ENCODE measurements at places on chromosomes 7 and 10.

DNA sequence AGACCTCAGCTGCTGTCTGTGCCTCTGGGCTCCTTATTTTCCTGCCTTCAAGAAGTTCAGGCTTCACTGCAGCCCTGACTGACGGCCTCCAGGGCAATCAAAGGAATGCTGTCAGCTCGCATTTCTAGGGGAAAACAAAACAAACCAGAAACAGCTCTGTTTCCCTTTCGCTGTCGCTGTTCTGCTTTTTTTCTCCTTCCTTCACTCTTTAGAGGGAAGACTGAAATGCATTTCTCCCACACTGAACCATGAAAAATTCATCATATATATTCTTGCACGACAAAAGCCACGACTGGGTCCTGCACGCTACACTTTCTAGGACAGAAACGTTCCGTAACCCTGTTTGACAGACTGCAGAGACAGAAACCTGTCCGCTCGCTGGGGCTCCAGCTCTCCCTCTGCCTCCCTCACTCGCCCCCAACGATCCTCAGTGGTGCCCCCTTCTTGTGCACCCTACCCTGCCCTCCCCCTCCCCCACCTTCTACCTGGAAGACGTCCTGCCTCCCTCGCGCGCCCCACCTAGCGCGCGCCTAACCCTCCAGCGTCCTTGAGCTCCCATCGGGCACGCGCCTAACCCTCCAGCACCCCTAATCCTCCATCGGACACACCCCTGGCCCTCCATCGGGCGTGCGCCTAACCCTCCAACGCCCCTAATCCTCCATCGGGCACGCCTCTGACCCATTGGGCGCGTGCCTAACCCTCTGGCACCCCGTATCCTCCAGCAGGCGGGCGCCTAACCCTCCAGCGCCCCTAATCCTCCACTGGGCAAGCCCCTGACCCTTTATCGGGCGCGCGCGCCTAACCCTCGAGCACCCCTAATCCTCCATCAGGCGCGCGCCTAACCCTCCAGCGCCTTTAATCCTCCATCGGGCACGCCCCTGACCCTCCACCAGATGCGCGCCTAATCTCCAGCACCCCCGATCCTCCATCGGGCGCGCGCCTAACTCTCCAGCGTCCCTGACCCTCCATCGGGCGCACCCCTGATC, 37.1 kb downstream of the SVOPL start:
- peak; percentile 25 for DNase-seq

DNA sequence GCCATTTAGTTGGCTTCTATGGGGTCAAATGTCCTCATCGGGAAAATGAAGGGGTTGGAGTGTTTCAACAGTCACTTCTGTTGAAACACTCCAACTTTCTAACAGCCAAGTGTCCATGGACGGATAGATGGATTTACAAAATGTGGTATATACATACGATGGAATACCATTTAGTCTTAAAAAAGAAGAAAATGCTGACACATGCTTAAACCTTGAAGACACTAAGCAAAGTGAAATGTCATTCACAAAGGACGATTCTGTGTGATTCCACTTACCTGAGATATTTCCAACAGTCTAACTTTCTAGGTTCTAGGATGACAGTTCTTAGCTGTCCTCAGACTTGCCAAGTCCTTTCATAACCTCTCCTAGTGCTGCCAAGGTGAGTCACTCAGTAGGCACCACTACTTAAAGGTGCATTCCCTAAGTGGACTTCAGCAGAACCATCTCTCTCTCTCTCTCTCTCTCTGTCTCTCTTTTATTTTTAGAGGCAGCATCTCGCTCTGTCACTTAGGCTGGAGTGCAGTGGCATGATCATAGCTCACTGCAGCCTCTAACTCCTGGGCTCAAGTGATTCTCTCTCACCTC, 69.0 kb downstream of the DENND2A start:
- peak; percentile 68 for DNase-seq

DNA sequence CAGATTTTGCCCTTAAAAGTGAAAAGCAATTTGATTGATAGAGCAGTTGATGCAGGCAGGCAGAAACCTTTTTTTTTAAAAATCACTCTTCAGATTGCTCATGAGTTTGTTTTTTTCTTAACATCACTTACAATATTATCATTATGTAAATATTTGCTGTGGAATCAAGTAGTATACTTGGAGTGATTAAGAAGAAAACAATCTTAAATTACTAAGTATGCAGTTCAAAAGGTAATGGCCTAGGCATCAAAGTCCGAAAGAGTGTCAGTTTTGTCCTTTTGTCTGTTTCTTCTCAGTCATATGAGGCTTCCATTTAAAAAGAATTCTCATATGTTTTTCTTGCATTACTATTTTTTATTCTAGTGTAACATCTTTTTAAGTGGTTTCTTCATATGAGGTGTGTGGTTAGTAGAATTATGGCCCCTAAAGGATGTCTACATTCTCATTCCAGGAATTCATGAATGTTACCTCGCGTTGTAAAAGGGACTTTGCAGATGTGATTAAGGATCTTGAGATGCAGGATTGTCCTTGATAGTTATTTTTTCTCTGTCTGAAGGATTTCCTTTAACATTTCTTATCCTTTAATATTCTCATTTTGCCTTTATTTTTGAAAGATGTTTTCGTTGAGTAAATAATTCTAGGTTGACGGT, 44.0 kb downstream of the BICC1 start:
- no peak for DNase-seq

GRCh38 chr10:22230158-22230833, 12.5 kb upstream of the EBLN1 start:
- peak; percentile 35 for DNase-seq

GRCh38 chr7:66790725-66791124, 50.2 kb downstream of the RABGEF1 start:
- DNase-seq: no peak

DNA sequence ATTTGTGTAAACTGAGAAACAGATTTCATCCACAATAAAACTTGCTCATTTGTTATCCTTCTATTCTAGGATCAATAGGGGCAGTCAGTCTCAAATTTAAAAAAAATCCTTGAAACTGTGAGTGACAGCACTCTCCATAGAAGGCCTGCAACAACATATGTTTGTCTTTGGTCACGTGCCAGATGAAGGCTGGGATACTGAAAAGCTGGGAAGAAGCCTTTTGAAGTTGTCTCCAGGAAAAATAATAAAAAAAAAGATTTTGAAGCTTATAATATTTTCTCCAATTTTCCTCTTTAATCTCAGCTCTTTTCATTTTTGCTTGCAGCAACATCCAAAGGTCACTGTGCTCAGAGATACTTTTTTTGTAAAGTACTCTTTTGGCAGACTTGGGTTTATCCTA, 128.6 kb upstream of the SLC26A5 start:
- no peak for DNase-seq

DNA sequence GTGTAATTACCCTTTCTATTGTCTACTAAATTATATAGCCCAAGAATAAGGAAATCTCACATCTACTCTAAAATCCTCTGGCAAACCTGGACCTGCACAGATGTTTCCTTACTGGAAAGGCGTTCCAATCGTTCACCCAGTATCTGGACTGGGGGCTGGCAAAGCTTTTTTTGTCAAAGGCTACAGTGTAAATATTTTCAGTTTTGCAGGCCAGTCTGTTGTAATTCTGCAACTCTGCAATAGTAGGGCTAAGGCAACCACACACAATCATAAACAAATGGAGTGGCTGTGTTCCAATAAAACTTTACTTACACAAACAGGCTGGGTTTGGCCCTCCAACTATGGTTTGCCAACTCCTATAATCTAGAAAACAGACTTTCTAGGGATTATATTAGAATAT, 56.2 kb downstream of the GLI3 start:
- peak; percentile 38 for DNase-seq

GRCh38 chr10:88243836-88244730, 339.0 kb downstream of the RNLS start:
- peak; percentile 85 for DNase-seq

GRCh38 chr10:33812586-33812985, 478.1 kb upstream of the NRP1 start:
- DNase-seq: no peak

DNA sequence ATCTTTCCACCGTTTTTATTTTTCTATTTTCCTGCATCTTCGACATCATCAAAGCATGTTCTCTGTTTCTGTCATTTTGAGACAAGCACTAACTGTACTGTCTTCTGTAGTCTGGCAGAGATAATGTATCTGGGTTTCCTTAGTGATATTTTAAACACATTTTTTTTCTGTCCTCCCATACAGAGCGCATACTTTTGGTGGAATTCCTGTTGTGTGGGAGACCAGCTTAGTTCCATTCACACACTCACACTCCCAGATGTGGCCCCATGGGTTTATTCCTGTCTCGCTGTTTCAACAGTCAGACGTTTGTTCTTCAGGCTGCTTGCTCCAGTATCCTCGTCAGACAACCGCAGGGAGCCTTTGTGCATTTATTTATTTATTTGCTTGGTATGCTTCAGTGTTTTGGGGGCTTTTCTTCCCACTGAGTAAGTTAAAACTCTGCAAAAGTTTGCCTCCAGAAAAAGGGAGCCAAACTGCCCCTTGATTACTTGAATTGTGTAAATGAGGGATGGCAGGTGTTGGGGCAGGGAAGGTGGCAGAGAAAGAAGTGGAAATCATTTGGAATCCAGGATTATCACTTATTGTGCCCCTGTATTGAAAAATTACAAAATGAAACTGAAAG, 456.8 kb upstream of the KLF6 start:
- DNase-seq: peak; percentile 88

- peak; percentile 29 for DNase-seq
Observed at GRCh38 chr10:104435822-104436221, 82.2 kb downstream of the CFAP58 start.

- DNase-seq: peak; percentile 21
Observed at GRCh38 chr7:137360087-137360679, 16.6 kb upstream of the PTN start.
